ENCODE measurements at places on chromosomes 13 and 19. TPM values are rescaled to one million over a fixed set of nuclear protein-coding genes. Genes with fewer than 3 reads are reported as not detected.

- no peak for DNase-seq
Measured at GRCh38 chr13:112960706-112961105, 8.3 kb upstream of the MCF2L start.

The KRI1 gene
- 22.1 TPM for total RNA-seq

DNA sequence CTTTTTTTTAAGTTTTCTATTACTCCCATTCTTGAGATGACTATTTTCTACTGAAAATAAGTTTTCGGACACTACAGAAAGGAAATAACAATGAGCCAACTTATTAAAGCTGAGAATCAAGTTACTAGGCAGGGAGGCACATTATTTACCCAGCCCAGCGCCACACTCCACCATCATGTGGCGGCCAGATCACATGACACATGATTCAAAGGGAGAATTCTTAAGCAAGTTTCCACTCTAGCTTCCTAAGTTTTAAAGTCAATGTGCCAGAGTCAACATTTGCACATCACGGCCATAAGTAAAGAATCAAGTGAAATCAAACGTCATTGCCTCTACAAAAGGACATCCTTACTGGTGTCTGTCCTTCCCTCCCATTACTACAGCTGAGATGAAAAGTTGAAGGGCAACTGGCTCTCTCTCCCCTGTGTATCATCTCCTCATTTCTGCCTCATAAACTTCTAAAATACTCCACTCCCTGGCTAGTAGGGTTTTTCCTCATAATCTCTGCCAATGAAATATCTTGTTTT is 81.7 kb downstream of the KLF12 start:
- DNase-seq: no peak

- DNase-seq: no peak
Measured at GRCh38 chr13:33730619-33731018, 87.3 kb upstream of the RFC3 start.

The CYP2F1 gene
- not detected for total RNA-seq

- DNase-seq: peak; percentile 97
Measured at GRCh38 chr19:11380653-11381537, 3.2 kb downstream of the EPOR start.

DNA sequence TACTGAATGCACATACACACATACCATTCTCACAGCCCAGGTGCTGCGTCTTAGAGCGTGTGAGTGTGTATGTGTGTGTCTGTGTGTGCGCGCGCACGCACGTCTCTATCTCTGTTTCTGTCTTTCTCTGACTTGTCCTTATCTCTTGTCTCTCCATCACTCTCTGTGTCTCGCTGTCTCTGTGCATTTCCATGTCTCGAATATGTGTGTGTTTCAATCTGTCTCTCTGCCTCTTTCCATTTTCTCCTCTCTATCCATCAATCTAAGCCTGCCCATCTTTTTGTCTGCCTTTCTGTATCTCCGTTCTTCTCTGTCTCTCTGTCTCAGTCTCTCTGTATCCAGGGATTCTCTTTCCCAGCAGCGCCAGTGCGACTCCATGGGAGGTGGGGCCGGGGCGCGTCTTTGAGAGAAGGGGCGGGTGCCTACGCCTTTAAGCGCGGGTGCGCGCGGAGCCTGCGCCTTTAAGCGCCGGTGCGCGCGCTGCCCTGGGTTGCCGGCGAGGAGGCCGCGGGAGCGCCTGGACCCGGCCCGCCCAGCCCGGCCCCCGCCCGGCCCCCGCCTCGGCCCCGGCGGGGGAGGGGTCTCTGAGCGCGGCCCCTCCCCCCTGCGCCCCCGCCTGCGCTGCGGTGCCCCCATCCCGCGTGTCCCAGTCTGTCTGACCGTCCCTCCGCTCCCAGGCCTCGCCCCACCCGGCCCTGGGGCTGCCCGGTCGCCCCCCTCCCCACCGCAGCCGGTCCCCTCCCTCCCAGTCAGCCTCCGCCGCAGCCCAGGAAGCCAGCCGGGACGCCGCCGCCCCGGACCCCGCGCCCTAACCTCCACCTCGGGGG is at the start of gene LRFN3:
Gene LRFN3 (plus strand): TSS at position 464 of the 827 bp plus-strand sequence. CDS start 3,052 bp downstream, outside the sequence.
- DNase-seq: peak; percentile 73

The CCDC70 gene
- total RNA-seq: not detected

DNA sequence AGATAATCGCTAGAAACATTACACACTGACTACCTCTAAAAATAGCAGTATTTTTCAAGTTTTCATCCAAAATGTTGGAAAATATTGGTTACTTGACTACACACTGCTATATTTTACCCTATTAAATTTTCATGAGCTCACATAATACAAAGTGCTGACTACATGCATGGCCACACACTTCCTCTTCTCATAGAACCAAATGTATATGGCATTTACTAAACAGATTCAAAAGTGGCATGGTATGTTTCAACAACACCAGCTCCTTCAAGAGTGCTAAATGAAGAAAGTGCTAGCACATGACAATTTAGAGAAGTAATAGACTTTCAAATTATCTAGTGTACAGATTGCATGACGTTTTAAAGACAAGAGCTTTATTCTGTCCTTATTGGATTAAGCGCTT is 780.4 kb upstream of the SLITRK6 start:
- DNase-seq: no peak

GRCh38 chr19:7497292-7497691 is 8.5 kb upstream of the PEX11G start:
- DNase-seq: no peak

- peak; percentile 31 for DNase-seq
Measured at GRCh38 chr13:72696579-72696978, 30.9 kb downstream of the MZT1 start.

DNA sequence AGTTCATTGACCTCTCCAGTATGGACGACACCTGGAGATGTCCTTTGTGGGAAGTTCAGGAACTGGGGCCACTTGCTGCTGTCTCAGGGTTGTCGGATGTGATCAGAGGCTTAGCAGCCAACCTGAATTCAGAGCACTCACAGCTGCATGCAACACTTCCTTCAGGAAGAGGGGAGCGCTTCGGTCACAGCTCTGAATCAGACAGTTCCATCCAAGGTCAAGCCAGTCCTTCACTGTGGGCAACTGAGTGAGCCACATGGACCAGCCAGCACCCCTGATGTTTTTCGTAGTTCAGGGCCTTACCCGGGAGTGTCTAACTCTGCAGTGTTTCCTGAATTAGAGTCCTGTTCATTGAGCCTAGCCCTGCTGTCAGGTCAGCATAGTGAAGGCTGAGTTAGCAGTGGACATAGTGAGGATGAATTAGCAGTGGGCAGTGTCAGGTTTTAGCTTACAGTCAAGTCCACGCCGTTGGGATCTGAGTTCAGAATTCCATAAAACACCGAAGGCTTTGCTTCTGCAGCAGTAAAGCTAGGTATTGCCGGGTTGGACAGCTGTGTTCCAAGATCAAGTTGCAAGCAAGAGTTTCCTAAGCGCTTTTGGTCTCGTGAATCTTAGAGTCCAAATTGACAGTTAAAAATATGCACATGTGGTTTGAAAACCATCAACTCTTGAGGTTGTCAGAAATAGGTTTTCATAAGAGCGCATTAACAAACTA is 5.1 kb downstream of the ZNF555 start:
- peak; percentile 92 for DNase-seq

DNA sequence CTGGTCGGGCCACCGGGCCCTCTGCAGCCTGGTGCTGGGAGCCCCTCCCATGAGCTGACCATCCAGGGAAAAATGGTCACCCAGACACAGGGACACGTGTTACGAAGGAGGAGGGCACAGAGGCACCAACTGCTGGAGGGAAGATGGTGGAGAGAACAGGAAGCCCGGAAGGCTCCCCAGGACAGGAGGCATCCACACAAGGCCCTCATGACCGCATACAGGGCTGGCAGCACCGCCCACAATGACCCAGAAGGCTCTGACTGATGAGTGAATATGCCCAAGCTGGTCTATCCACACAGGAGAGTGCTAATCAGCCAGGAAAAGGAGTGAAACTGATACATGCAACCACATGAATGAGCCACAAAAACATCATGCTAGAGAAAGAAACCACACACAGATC is 14.0 kb upstream of the TMEM86B start:
- DNase-seq: peak; percentile 50

The PSG7 gene
- not detected for total RNA-seq
